ENCODE measurements at places on chromosomes 12 and 14.

DNA sequence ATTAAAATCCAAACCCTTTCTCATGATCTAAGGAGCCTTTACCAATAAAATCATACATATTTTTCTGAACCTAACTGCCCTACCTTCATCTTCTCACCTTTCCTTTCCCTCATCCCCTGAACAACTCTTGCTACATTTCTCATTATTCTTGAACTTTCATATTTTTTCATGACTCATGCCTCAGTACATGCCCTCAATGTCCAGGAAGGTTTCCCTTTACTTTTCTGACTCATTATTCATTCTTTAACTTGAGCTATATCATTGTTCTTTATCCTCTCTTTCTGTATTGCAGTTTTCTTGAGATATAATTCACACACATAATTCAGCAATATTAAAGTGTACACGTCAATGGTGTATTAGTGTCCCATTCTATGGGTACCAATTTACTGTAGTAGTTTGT is 231.0 kb downstream of the ALG10B start:
- no peak for DNase-seq

DNA sequence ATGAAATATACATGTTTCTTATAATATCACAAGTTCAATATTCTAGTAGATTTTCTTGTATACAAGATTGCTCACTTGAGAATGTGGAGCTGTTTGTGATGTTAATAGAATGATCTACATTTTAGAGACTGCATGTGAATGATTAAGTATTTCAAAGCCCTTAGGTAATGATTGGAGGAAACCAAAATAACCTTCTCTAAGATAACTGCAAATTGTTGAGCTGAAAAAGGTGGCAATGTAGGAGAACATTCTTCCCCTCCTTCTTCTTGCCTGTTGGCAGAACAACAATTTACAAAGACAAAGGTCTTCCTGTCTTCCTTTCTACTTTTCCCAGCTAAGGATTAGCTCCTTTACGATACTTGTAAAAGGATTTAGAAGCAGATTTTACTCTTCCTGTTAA is 2.0 kb upstream of the CLEC6A start:
- no peak for DNase-seq

- DNase-seq = no peak
Measured at GRCh38 chr12:6113691-6114475, 10.6 kb downstream of the VWF start.

- DNase-seq = no peak
Measured at GRCh38 chr12:30100741-30101140, 317.0 kb upstream of the TMTC1 start.

DNA sequence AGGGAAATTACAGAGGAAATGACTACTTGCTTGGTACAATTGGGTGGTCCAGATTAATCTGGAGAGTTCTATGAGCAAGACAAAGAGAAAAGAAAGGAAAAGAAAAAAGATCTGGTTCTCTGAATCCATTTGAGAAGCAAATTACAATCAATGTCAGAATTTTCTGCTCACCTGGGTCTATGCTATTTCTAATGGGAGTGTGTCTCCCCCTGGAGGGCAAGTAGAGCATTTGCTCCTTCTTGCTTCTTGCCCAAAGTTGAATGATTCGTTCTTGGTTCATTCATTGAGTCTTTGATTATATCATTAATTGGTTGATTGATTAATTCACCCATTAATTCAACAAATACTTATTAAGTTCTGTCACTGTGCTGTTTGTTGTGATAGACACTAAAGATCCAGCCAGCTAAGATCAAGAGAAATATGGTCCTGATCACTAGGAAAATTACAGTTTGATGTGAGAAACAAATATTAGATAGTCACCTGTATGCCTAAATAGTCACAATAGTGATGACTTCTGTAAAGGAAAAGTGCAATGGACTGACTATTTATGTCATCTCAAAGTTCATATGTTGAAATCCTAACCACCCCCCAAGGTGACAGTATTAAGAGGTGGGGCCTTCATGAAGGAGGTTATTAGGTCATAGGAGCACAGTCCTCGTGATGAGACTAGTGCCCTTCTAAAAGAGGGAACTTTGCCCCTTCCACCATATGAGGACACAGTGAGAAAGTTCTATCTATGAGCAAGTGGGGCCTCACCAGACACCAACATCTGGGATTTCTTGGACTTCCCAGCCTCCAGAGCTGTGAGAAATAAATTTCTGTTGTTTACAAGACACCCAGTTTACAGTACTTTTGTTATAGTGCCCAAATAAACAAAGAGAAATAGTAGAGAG is 8.0 kb upstream of the ASB8 start:
- DNase-seq = no peak

DNA sequence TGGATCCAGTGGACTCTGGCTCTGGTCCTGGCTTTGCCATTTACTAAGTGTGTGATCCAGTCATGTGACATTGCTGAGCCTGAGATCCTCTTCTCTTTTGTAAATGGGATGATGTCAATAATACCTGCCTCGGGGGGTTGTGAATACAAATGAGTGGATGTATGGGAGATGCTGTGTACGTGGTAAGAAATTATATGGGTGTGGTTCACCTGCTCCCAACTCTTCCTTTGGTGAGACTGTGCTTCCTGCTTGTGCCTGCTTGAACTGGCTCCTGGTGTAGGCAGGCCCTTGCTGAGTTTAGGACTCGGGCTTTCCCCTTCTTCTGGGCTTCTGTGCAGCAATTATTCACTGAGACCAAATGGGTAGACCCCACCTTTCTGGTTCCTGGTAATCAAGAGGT is 189.5 kb upstream of the FRMD6 start:
- DNase-seq = no peak

GRCh38 chr14:32820682-32821081 is 118.0 kb upstream of the NPAS3 start:
- DNase-seq = no peak

GRCh38 chr12:13233830-13234641 is 37.5 kb downstream of the EMP1 start:
- no peak for DNase-seq

DNA sequence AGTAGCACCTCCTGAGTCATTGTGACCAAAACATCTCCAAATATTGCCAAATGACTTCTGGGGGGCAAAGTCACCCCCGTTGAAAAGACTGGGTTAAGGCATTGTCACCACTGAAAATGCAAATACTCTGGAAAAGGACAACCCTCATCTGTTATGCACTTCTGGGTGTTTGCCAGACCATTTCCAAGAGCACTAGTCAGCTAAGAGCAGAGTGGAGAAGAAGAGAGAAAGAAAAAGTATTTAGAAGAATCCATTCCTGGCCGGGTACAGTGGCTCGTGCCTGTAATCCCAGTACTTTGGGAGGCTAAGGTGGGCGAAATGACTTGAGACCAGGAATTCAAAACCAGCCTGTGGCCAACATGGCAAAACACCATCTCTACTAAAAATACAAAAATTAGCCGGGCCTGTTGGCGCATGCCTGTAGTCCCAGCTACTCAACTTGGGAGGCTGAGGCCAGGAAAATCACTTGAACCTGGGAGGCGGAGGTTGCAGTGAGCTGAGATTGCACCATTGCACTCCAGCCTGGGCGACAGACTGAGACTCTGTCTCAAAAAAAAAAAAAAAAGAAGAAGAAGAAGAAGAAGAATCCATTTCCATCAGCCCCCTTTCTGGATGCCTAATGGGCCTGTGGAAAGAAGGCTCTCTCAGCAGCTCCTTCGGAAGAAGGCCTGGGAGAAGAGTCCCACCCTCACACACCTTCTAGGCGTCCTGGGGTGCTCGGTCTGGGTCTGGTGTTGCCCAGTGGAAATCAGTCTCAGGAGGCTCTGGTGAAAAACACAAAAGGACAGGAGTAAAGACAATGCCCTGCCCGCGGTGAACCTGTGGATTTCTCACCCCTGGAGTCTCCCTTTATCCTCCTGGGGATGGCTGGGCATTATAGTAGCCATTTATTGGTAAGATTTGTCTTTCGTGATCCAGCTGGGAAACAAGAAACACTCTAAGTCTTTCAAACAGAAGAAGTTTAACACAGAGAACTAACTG is 3.5 kb upstream of the LTBR start:
- no peak for DNase-seq

DNA sequence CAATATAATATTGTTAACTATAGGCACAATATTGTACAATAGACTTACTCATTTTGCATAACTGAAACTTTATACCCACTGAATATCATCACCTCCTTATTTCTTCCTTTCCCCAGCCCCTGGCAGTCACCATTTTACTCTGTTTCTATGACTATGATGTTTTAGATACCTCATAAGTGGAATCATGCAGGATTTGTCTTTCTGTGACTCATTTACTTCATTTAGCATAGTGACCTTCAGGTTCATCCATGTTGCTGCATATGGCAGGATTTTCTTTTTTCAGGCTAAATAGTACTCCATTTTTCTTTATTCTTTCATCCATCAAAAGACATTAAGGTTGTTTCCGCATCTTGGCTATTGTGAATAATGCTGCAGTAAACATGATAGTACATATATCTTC is 18.9 kb downstream of the USP15 start:
- DNase-seq = no peak

GRCh38 chr12:32107359-32108267 is 966 bp downstream of the BICD1 start:
- DNase-seq = no peak

All from stimulated activated CD4-positive, alpha-beta T cell treated with anti-CD3 and anti-CD28 coated beads, Interleukin-1b, Interleukin-23, amount 100 ng/mL, for 1 hour (primary cell).